AG08395 (cell line): ENCODE measurements at places on chromosomes 2 and 18.

DNA sequence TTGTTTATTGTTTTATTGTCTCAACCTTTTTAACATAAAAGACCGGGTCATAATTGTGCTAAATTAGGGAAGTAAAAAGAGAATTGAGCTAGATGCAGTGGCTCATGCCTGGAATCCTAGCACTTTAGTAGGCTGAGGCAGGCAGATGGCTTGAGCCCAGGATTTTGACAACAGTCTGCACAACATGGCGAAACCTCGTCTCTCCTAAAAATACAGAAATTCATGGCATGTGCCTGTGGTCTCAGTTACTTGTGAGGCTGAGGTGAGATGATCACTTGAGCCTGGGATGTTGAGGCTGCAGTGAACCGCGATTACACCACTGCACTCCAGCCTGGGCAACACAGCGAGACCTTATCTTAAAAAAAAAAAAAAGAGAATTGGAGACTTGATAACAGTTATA lies 104.2 kb upstream of the TTC27 start:
- no peak for DNase-seq

- DNase-seq = no peak
These were observed 149.9 kb upstream of the RAB6C start for GRCh38 chr2:129829588-129829987.

DNA sequence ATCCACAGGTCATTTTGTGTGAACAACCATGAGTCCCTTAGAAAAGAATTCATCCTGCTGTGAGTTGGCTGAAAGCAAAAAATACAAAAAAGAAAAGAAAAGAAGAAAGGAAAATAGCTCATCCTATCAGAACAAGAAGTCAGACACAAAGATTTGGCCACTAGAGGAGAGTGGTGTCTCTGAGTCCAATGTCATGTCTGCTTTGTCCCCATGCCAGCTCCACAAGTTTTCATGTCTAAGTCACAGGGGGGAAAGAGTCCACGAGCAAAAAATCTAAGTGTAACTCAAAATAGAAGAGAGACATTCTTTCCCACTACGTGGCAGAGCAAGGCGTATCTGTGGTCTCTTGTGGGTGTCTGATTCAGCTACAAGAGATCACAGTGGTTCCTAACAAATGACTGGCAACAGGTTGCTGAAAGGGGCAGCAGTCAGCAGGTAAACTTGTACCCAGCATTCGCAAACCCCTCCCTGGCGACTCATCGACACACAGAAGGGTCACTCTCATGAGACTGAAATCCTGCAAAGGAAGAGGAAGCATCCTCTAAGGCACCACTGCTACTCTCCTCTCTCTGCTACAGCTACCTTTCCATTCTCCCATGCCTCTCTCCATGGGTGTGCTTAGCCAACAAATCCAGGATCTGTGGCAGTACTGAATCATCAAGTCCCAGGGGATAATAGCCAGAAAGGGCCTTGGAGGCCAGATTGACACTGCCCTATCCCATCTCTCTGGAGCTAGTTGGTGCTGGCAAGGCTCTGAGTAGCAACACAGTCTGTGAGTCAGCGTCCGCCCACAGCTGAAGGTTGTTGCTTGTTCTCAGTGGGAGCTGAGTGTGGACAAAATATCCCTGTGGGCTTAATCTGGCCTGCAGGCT lies 123.0 kb upstream of the SLC39A10 start:
- DNase-seq = peak; percentile 90

DNA sequence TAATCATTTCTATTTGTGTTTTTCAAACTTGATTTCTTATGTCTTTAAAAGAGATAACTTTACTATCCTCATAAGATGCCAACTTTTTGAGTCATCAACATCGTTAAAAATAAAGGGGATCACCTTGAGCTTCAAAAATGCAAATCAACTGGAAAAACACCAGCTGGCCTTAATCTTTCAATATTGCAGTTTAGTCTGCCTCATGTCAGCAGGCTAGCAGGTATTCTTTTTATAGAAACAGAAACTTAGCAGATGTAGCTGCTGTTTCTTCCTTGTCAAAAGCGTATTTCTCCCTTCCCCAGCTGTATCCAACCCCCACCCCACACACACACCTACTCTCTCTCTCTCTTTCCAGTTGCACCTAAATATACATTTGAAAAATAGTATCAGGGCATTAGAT lies 154.1 kb upstream of the ZNF804A start:
- DNase-seq = no peak

DNA sequence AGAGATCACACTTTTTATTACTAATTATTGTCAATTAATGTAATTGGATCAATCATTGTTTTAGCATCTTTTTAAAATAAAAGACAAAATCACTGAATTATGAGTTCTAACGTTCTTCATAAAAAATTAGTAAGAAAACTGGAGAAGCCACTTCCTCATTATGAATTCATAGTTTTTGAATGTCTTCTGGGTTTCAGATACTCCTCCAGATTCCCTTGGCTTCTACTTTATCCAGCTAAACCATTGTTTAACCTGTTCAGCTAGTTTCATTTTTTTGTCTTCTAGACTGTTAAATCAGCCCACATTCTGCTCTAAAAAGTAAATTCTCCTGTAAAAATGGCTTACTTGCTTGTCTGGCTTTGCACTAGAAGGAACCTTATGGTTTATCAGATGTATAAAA lies 753.4 kb upstream of the ACVR2A start:
- DNase-seq = no peak

DNA sequence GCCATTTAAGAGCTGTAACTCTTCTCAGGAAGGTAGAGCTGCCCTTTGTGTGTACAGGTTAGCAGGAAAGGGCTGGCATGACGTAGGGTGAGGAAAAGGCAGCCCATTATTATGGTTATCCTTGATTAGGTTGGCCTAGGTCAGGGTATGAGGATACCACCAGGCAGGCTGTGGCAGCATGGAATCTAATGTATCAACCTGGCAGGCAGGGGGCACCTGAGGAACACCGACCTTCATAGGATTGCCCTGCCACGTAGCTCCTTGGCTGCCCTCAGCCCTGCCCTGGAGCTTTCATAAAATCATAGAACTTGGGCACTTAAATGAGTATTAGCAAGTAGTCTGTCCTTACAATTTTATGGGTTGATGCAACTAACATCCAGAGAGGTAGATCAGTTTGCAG lies 261.6 kb downstream of the LTBP1 start:
- no peak for DNase-seq

GRCh38 chr2:185757356-185757755 lies 18.8 kb downstream of the FSIP2 start:
- no peak for DNase-seq

- peak; percentile 54 for DNase-seq
These were observed 58.4 kb upstream of the GALR1 start for GRCh38 chr18:77191071-77191751.

- peak; percentile 41 for DNase-seq
These were observed 577 bp upstream of the TANC1 start for GRCh38 chr2:158967731-158968395.

GRCh38 chr18:26119246-26119645 lies 14.4 kb upstream of the PSMA8 start:
- DNase-seq = no peak

DNA sequence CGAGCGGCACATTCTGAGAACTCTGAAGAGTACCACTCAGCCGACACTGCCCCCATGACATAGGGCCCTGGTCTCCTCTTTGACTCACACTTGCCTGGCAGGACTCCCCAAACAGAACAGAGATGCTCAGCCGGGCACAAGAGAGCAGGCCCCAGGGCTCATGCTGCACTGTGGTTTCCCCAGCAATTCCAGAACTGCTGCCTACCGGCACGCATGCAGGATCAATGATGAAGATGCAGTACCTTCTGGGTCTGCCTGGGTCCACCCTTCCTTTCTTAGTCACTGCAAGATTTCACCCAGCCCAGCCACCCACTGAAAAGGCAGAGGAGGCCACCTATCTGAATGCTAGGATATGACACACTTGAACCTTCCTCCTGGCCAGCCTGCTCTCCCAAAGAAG lies 49.4 kb downstream of the BCL11A start:
- no peak for DNase-seq

- no peak for DNase-seq
These were observed 141.2 kb downstream of the LRATD1 start for GRCh38 chr2:14773696-14774095.

DNA sequence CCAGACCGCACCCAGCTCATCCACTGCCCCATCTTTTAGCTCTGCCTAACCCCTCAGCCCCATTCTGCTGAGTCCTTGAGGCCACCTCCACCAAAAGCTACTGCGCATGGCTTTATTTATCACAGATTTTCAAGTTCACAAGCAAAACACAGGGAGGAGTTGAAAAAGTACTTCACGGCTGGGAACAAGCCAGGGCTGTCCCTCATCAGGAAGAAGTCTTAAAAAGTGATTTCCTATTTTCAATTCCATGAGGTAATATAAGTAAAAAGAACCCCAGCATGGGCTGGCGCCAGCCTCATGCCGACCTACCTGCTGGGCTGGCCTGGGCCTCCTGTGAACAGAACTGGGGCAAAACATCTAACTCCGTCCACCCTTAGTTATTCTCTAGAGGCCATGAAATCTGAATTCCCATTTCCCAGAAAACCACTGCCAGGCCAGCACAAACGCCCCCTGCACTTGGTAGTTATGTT lies 69.0 kb downstream of the POLR1A start:
- no peak for DNase-seq

- DNase-seq = no peak
These were observed 291.2 kb upstream of the SLC14A2 start for GRCh38 chr18:45324101-45324494.

- no peak for DNase-seq
These were observed 13.6 kb downstream of the COL4A4 start for GRCh38 chr2:227150222-227150936.

- DNase-seq = no peak
These were observed 103.3 kb upstream of the RBBP8 start for GRCh38 chr18:22829781-22830180.

- no peak for DNase-seq
These were observed 57.8 kb downstream of the AFTPH start for GRCh38 chr2:64581777-64582539.

GRCh38 chr2:11123001-11123809 lies 32.1 kb upstream of the SLC66A3 start:
- no peak for DNase-seq

DNA sequence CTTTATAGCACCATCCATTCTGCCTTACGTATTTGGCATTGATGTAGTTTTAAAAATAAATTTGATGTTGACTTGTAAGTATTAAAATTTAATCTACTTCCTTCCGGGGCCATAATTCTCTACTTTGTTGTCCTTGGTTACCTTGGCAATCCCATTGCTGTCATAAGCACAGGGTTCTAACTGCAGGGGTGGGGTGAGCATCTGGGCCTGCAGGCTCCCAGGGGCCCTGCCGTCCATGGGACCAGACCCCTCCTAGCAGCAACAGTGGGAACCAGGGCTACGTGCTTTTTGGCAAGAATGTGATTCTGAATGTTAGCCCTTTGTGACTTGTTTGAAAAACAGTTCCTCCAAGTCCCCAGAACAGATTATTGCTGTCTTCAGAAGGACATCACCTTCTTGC lies 4.9 kb downstream of the ASAP2 start:
- no peak for DNase-seq

- no peak for DNase-seq
These were observed 38.1 kb downstream of the RALB start for GRCh38 chr2:120290737-120291136.

DNA sequence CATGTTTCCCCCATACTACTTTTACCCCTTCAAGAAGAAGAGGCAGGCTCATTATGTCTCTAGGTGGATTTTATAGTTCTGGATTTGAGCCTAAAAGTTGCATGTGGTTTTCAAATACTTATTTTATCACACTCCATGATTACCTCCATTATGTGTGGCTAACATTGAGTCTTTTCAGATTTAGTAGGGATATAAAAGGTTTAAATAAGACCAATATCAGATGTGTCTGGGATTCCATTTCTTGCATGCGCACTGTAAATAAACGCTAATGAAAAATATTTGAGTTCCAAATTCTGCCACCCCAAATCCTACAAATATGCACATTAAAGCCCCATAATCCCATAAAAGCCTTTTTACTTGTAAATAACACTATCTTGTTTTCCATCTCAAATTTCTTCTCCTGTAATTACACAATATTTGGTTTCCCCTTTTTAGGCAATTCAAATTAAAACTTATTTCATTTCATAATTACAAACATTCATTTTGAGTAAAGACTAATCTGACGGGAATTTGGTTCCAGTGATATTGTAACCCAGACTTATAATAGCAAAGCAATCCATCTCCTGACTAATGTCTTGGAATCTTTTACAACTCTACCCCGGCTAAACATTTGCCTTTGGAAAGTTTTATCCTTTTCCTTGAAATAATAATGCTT lies 600.0 kb downstream of the SLC4A3 start:
- DNase-seq = peak; percentile 68

DNA sequence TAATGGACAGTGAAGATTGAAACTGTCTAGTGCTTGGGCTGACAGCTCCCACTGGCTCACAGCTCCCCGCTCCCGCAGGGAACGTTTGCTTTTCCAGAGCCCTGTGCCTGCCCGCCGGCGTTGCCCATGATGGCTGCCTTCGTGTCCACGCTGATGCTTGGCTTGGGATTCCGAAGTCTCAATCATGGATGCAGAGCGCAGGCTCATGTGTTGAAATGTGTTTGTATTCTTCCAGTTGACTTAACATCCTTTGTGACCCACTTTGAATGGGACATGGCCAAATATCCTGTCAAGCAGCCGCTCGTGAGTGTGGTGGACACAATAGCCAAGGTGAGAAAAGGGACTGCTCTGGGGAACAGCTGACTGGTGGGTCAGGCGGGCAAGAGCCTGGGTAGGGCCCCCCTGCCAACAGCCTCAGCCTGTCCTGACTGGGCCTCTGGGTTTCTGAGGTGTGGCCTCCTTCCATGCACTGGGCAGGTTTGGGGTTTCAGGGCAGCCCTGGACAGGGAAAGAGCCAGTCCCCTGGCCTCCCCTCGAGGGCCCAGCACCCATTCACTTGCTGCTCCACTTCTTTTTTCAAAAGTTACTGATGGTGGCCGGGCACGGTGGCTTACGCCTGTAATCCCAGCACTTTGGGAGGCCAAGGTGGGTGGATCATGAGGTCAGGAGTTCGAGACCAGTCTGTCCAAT lies 42.8 kb downstream of the ATP6V1C2 start:
- no peak for DNase-seq

- peak; percentile 24 for DNase-seq
These were observed 26.3 kb downstream of the ITM2C start for GRCh38 chr2:230891064-230891463.

DNA sequence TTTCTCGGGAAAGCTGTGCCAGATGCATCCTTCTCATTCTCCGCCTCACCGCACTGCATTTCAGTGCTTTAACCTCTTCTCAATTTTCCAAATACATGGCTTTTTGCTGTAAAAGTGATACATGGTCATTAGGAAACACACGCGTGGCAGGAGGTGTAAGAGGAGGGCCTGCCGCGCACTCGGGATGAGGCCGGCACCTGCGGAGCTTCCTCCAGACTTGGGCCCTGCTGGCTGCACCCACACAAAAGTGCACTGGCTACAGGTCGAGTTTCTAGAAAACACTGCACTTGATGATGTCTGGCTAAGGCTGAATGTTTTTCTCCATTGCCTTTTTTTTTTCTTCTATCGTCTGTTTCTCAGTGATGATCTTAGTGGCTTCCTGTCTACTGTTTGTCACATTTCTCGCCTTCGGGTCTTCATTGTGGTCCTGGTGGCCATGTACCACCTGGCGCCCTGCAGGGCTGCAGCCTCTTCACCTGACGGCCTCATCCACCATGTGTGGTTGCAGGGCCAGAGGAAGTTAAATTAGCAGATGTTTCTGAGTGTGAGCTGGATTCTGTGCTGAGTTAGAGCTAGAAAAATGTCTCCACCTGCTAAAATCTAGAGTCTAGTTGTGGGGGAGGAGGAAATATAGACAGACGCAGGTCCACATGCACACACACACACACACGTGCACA lies 7.6 kb downstream of the KCNG2 start:
- DNase-seq = no peak

GRCh38 chr2:227684258-227684657 lies 17.7 kb downstream of the SCYGR5 start:
- no peak for DNase-seq
